ENCODE measurements at places on chromosomes 1 and 21.

DNA sequence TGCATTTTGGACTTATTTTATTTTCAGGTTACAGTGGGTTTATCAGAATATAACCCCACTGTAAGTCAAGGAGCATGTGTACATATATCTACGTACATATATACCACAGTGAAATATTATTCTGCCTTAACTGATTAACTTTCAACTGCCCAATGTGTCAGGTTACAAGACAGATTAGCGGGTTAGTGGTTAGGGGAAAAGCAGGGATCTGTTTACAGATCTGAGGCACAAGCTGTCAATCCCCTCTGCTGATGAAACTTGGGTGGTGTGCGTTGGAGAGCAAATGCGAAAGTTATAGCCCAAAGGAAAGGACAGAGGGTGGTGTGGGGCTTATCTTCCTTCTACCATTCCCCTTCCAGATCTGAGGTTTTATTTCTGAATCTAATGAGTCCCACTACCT, 238.2 kb upstream of the KCNK2 start:
- no peaks in the 10 kb centered on the region for H3K36me3 ChIP-seq
- no peak for DNase-seq

GRCh38 chr1:85611425-85611824, 30.9 kb downstream of the CCN1 start:
- H3K36me3 ChIP-seq, result no peaks in the 10 kb centered on the region
- no peak for DNase-seq
- H3K4me3 ChIP-seq, result no peak overlapping the region
- no peaks in the 10 kb centered on the region for H3K4me1 ChIP-seq

DNA sequence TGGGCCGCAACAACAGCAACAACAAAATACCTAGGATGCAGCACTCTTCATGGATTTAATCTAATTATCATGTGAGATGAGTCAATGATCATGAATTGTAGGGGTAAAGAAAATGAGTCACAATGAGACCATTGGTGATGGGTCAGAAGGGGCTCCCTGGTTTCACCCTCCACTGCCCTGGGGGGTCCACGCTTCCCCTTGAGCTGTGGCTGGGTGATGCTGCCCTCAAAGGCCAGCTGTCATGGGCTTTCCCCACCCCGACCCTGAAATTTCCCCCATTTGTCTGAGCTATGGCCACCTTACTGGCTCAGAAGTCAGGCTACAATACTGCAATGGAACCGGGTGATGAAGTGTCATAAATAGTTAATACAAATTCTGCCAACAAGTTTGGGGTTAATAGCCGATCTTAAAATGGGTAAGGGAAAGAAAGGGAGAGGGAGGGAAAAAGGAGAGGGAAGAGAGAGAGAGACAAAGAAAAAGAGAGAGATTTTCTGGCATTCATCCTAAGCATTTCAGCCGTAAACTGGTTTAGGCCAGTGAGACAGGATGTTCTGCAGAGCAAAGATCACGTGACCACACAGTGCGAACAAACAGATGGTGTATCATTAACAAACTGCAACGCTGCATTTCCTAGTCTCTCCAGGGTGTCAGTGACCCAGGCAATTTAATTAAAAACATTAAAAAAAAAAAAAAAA, 143.4 kb upstream of the ERRFI1 start:
- H3K4me1 ChIP-seq, result peaks cover 12% of the 10 kb centered on the region
- H3K27me3 ChIP-seq, result no peaks in the 10 kb centered on the region
- H3K36me3 ChIP-seq, result no peaks in the 10 kb centered on the region

GRCh38 chr1:47690341-47691250, 252.8 kb downstream of the FOXD2 start:
- H3K4me3 ChIP-seq, result no peak overlapping the region
- no peaks in the 10 kb centered on the region for H3K36me3 ChIP-seq
- peaks cover 3% of the 10 kb centered on the region for H3K27me3 ChIP-seq
- DNase-seq, result no peak

DNA sequence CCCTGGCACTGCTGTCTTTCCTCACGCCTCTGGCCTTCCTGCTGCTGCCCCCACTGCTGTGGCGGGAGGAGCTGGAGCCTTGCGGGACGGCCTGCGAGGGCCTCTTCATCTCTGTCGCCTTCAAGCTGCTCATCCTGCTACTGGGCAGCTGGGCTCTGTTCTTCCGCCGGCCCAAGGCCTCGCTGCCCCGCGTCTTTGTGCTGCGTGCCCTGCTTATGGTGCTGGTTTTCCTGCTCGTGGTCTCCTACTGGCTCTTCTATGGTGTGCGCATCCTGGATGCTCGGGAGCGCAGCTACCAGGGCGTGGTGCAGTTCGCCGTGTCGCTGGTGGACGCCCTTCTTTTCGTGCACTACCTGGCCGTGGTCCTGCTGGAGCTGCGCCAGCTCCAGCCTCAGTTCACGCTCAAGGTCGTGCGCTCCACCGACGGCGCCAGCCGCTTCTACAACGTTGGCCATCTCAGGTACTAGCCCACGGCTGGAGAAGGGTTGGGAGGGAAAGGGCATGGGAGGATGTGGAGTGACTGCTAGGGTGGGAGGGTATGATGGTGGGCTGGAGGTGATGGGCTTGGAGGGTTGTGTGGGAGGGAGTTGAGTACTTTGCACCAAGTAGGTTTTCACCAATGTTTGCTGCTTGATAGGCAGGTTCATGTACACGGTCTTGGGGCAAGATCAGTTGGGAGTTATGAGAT, 18.9 kb downstream of the VANGL2 start:
- no peak overlapping the region for H3K27ac ChIP-seq
- no peaks in the 10 kb centered on the region for H3K4me1 ChIP-seq
- H3K4me3 ChIP-seq, result no peak overlapping the region
- H3K27me3 ChIP-seq, result no peaks in the 10 kb centered on the region
- no peaks in the 10 kb centered on the region for H3K36me3 ChIP-seq

- H3K4me1 ChIP-seq, result peaks cover 25% of the 10 kb centered on the region
- no peak for DNase-seq
- H3K36me3 ChIP-seq, result no peaks in the 10 kb centered on the region
- no peaks in the 10 kb centered on the region for H3K27me3 ChIP-seq
- no peak overlapping the region for H3K27ac ChIP-seq
Observed at GRCh38 chr1:230641346-230641745, 935 bp upstream of the COG2 start.

DNA sequence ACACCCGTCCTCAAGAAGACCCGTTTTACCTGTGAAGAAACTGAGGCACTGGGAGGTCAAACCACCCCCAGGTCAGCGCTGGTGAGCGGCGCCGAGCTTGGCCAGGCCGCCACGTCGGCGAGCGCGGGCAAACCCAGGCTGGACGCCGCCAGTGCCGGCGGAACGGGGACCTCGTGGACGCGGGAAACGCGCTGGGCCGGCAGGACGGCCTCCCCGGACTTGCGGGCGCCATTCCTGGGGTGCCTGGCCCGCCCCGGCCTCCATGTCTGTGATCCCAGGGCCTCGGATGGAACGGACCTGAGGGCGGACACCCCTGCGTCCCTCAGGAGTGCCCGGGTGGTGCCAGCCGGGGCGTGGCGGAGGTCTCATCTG, 764 bp upstream of the SUMO3 start:
- peak overlapping the region; percentile 80 for H3K27ac ChIP-seq
- H3K4me1 ChIP-seq, result peaks cover 8% of the 10 kb centered on the region
- H3K27me3 ChIP-seq, result no peaks in the 10 kb centered on the region
- no peak overlapping the region for H3K4me3 ChIP-seq

GRCh38 chr21:41687633-41688032, 79.2 kb downstream of the RIPK4 start:
- no peaks in the 10 kb centered on the region for H3K36me3 ChIP-seq
- H3K4me1 ChIP-seq, result no peaks in the 10 kb centered on the region
- no peak for DNase-seq
- H3K27ac ChIP-seq, result no peak overlapping the region

GRCh38 chr1:118918230-118918939, 69.8 kb downstream of the TBX15 start:
- H3K4me1 ChIP-seq, result no peaks in the 10 kb centered on the region
- no peak overlapping the region for H3K4me3 ChIP-seq
- no peaks in the 10 kb centered on the region for H3K27me3 ChIP-seq
- no peak overlapping the region for H3K27ac ChIP-seq

DNA sequence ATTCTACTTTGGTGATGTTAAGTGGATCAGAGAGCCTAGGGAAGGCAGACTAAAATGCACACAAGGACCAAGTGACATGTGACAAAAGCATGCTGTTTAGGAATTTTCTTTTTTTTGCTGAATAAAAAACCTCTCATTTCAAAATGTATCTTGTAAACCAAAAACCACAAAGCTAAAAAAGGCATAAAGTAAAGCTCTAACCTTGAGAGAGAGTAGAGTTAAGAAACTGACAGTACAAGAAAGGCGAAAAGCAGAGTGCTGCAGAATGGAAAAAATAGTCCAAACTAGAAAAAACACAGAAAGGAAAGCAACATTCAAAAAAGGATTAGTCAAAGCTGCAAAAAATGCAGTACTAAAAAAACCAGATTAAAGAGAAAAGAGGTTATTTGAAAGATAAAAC, 76.5 kb downstream of the EPS15 start:
- H3K27me3 ChIP-seq, result no peaks in the 10 kb centered on the region
- H3K4me1 ChIP-seq, result peaks cover 54% of the 10 kb centered on the region
- no peak for DNase-seq
- peaks cover 17% of the 10 kb centered on the region for H3K36me3 ChIP-seq
- H3K4me3 ChIP-seq, result no peak overlapping the region

- no peak overlapping the region for H3K4me3 ChIP-seq
- no peaks in the 10 kb centered on the region for H3K4me1 ChIP-seq
- DNase-seq, result no peak
- H3K27ac ChIP-seq, result no peak overlapping the region
- H3K27me3 ChIP-seq, result no peaks in the 10 kb centered on the region
Observed at GRCh38 chr1:41296506-41296905, 54.4 kb upstream of the SCMH1 start.

GRCh38 chr1:177274687-177275211, 104.0 kb downstream of the BRINP2 start:
- H3K4me3 ChIP-seq, result no peak overlapping the region
- H3K27me3 ChIP-seq, result no peaks in the 10 kb centered on the region

GRCh38 chr21:44618504-44618903, 6.6 kb downstream of the KRTAP10-8 start:
- peak; percentile 36 for DNase-seq
- H3K27ac ChIP-seq, result no peak overlapping the region
- H3K36me3 ChIP-seq, result no peaks in the 10 kb centered on the region
- H3K4me1 ChIP-seq, result no peaks in the 10 kb centered on the region
- no peaks in the 10 kb centered on the region for H3K27me3 ChIP-seq
- H3K4me3 ChIP-seq, result no peak overlapping the region

DNA sequence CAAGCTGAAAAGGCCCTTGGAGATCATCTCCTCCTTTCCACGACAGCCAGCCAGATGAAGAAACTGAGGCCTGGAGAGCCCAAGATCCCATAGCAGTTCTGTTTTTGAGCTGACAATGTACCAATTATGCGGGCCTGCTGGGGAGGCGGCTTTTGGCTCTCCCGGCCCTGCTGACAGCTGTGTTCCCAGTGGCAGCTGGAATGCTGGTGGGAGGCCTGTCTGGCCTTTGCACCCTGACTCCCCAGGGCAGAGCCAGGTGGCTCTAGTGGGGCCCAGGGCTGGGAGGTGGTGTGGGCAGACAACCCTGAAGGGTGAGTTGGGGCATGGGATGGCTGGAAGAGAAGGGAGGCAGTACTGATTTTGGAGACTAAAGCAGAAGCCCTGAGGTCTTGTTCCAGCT, 30.7 kb upstream of the WASF2 start:
- no peak for DNase-seq
- no peak overlapping the region for H3K27ac ChIP-seq
- H3K4me3 ChIP-seq, result no peak overlapping the region
- peaks cover 37% of the 10 kb centered on the region for H3K4me1 ChIP-seq
- H3K27me3 ChIP-seq, result no peaks in the 10 kb centered on the region

DNA sequence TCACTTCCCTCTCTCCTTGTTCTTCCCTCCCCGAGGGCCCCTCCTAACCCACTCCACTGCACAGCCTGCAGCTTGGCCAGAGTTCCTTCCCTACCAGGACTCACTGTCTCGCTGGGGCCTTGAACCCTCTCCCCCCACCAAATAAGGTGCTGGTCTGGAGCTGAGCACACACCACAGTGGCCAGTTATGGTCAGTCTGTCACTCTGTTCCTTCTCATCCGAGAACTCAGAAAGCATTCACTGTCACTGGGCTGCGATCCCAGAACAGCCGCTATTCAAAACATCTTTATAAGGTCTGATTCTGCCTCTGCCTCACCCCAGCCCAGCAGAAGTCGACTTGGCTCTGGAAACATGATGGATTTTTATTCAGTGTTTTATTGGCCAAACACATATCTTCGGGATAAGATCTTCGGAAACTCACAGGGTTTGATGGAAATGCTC, 19.8 kb upstream of the LBR start:
- H3K4me3 ChIP-seq, result no peak overlapping the region
- no peak for DNase-seq
- peaks cover 31% of the 10 kb centered on the region for H3K4me1 ChIP-seq
- no peaks in the 10 kb centered on the region for H3K36me3 ChIP-seq
- H3K27me3 ChIP-seq, result no peaks in the 10 kb centered on the region

DNA sequence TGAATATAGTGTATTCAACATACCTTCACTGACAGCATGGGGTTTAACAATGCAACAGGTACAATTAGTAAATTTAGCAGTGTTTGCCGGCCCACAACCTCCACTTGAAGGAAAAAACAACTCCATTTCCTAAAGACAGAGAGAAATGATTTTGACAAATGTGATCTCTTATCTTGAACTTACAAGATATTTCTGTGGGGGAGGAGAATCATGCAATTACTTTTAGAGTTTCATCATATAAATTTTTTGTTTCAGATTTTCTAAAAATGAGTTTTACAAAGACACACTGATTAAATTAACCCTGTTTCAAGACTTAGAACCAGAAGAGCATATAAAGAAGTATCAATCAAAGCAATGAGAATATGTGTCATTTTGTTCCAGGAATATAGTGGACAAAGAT, 80.3 kb downstream of the NME7 start:
- H3K27me3 ChIP-seq, result no peaks in the 10 kb centered on the region
- no peaks in the 10 kb centered on the region for H3K36me3 ChIP-seq
- no peak for DNase-seq
- no peaks in the 10 kb centered on the region for H3K4me1 ChIP-seq
- no peak overlapping the region for H3K4me3 ChIP-seq
- no peak overlapping the region for H3K27ac ChIP-seq
